Motor neuron (in vitro differentiated cells): ENCODE measurements at places on chromosomes 6 and 20. TPM values are rescaled to one million over a fixed set of nuclear protein-coding genes. Genes with fewer than 3 reads are reported as not detected.

Gene RIN2
- total RNA-seq = 26.8 and 29.7 TPM in 2 replicates

Gene VNN1
- not detected in 2 replicates for total RNA-seq

Gene RNF146
- total RNA-seq = 34.8 and 46.7 TPM in 2 replicates

Gene LINC00237
- total RNA-seq = not detected in 2 replicates

Gene OR2B3
- total RNA-seq = not detected in 2 replicates

Gene PAQR8
- total RNA-seq = 4.0 and 4.8 TPM in 2 replicates

Gene WFDC5
- total RNA-seq = 0.41 TPM in 1 of 2 replicates, not detected in the other

GRCh38 chr6:169177516-169178166, 76.0 kb downstream of the THBS2 start:
- ATAC-seq = no peak

GRCh38 chr6:44569131-44569530, 181.6 kb downstream of the CDC5L start:
- peak; percentile 12 for ATAC-seq

GRCh38 chr6:64831680-64832079, 875.3 kb downstream of the EYS start:
- ATAC-seq = no peak

DNA sequence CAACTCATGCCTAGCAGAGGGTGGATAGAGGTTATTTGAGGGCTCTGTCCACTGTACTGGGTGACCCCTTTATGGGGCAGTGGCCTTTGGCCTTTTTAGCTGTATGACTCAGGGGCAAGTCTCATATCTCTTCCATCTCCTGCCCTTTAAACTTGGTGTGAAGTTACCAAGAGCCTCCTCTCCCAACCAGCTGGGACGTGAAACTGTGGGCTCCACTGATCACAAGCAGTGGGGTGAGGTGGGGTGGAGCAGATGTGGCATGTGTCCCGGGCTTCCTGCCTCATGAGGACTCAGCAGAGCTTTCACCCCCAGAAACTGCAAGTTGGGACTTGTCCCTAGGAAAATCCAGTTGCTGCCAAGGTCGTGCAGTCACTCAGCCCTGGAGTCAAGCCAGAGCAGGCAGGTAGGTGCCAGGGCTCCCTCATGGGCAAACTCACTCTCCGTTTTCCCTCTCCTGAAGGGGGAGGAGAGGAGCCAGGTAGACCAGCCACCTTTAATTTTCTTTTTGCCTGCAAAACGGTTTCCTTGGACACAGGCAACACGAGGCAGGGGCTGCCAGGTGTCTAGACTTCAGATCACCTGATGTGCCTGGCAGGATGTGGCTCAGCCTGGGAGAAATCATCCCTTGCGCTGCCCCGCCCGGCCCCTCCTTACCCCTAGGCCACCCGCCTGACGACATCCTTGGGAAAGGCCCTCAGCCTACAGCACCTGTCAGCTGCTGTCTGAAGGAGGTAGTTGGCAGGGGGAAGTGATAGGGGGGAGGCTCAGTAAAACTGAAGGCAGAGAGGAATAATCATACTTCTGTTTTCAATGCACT, 4.0 kb downstream of the CDKN1A start:
- no peak for ATAC-seq

DNA sequence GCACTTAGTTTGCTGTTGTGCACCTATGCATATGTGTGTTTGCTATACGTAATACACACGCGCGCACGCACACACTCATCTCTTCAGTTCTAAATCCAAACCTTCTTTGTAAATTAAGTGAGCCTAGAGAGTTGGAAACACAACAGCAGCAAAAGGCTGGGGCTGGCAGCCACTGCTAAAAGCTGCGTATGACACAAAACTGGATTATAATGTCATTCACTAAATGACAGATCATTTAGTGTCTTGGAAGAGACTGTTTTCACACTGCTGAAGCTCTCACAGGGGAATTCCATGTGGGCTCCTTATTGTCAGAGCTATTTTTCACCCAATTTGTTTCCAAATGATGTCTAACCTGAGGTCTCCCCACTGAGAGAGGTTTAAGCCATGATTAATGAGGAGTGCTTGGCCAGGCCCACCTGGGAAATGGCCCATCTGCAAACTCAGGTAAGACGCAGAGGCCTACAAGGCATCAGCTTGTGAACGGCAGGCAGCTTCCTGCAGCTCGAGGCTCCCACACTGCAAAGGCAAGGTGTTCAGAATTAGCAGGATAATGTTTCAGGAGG, 94.2 kb downstream of the OLIG3 start:
- ATAC-seq = peak; percentile 44

GRCh38 chr6:15618685-15619084, 44.1 kb downstream of the DTNBP1 start:
- no peak for ATAC-seq

GRCh38 chr6:34489207-34489805, 23.4 kb downstream of the PACSIN1 start:
- peak; percentile 80 for ATAC-seq

- ATAC-seq = no peak
Observed at GRCh38 chr6:157361886-157362285, 19.1 kb upstream of the ZDHHC14 start.

GRCh38 chr6:113181164-113181563, 676.0 kb upstream of the MARCKS start:
- ATAC-seq = no peak

- ATAC-seq = peak; percentile 76
Observed at GRCh38 chr20:50655311-50655880, 35.9 kb downstream of the RIPOR3 start.

GRCh38 chr6:90494067-90494780, 92.6 kb downstream of the MAP3K7 start:
- peak; percentile 43 for ATAC-seq

DNA sequence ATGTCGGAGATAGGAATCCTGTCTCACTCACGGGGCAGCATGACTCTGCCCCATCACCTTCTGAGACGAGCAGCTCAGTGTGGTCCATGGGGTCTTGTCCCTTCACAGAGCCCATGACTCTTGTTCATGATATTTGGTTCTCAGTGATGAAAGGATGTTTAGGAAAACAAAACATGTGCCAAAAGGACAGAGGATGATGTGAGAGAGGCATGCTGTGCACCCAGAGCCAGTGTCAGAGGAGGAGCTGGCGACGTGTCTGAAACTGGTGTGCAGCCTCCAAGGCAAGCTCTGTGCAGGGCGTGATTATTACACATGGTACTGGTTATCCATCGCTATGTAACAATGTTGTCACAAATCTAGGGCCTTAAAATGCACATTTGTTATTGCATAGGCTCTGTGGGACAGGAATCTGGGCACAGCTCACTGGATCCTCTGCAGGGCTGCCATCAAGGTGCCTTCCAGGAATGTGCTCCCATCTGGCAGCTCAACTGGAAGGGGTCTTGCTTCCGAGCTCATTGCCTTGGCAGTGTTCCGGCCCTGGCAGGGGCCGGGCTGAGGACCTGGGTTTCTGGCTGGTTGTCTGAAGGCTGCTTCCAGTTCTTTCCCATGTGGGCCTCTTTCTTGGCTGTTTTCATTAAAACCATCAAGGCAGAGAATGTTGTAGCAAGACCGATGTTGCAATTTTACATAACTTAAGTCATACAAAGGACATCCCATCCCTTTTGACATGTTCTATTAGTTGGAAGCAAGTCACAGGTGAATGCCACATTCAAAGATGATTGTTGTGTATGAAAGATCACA, 175.4 kb downstream of the ERMARD start:
- no peak for ATAC-seq
